Muscle of arm (tissue), 14 donors: ENCODE measurements at places on chromosomes 4 and X.

GRCh38 chr4:87009095-87009648 lies 74.4 kb downstream of the AFF1 start:
- no peak for DNase-seq

DNA sequence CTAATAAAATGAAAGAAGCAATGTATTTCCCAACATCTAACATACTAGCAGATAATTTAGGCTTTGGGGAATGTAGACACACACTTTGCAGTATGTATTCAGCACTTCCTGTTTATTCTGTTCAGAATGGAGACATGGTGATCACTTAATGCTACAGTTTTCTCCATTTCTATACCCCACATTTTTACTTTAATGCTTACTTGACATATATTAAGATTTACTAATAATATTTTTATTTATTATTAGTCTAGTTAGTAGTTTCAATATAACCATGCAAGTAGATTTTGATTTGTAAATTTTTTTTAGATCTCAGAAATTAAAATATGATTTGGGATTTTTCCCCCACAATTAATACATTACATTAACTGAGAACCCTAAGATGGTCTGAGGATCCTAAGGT lies 98.4 kb downstream of the PRSS12 start:
- no peak for DNase-seq

GRCh38 chr4:8614365-8615193 lies 22.0 kb downstream of the CPZ start:
- no peak for DNase-seq

GRCh38 chr4:106095408-106095807 lies 200.1 kb downstream of the NPNT start:
- DNase-seq, result no peak

DNA sequence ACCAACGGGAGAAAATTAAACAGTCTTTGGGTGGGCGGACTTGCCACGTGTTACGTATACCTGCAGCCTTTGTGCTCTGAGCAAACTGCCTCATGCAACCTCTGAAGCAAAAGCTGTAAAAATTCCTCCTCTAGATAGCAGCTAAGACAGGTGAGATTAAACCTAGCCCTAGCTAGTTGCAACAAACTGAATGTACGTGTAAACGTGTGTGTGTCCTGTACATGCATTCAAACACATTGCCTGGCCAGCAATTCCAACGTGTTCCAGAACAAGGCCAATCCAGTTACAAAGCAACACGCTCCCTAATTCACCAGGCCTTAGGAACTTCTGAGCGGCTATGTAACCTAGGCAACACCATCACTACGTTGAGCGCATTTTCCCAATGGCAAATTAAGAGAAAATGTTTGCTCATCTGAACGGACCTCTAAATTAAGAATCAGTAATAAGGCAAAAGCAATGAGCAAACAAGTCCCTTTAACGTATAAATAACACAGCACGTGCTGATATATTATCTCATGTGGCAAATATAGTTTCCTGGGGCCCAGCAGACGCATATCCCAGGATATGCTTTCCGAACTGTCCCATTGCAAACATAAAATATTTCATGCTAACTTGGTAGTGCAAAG lies 792 bp downstream of the PPID start:
- peak; percentile 38 for DNase-seq
